NCI-H2171 treated with DMSO at 0.1 percent for 48 hours (cell line): ENCODE measurements at places on chromosomes 7 and 10.
A peak's percentile ranks its signal among the peaks of the same experiment; 100 is the strongest.

DNA sequence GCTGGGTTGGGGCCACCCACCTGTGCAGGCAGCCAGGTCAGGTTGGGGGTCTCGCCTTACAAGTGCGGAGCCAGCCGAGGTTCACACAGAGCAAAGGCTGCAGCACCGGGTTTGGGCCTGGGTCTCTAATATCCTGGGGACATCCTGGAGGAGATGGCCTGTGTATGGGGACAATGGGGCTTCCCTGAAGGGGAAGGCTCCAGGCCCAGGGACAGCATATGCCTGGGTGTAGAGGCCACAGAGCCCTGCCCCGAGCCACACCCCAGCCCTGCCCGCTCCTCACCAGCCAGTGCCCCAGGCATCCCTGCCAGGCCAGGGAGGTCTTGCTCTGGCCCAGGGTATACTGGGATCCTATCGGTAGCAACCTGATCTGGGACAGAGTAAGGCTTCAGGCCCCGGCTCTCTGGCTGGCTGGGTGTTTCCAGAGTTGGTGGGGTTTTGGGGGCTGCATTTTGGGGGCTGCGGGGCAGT lies 9.1 kb downstream of the TTYH3 start:
- DNase-seq, result no peak

GRCh38 chr7:114418117-114418516 lies 3.5 kb downstream of the FOXP2 start:
- no peak for DNase-seq

DNA sequence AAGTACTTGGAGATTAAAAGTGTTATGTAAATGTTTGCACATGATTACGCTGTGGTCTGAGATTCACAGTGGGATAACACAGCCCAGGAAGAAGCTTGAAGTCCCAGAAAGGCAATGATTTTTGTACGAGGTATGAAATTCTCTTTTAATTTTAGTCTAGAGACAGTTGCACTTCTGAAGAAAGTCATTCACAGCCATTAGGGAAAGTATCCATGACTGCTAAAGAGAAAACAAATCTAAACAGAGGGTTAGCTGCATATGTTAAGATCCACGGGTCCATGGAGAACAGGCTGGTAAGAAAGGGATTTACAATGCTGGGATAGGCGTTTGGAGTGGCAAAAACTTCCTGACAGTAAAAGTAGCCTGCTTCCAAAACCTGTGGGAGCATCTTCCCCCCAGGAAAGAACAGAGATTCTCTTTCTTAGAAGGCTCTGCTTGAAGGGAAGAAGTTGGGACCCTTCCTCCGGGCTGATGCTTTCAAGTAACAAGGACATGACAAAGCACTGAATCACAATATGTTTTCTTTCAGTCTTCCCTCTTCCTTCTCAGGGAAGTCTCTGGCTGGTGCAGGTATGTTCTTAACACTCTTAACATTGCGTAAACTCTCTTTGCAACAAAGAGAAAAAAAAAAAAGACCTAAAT lies 220.8 kb upstream of the CELF2 start:
- DNase-seq, result no peak

GRCh38 chr10:60731134-60731885 lies 47.0 kb upstream of the CDK1 start:
- no peak for DNase-seq

DNA sequence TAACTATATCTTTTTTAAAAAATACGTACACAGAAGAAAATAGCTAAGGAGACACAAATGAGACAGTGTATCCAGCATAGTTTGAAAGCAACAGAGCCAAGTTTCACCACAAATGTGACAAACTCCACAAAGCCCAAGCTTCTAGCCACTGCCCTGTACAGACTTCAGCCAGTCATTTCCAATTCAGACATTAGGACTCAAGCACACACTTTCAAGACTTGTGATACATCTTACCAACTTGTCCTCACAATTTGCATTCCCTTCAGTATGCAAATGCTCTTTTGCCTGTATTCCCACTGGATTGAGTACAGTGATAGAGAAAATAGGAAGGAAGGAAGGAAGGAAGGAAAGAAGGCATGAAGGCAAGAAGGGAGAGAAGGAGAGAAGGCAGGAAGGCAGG lies 510.4 kb downstream of the KCNMA1 start:
- no peak for DNase-seq

DNA sequence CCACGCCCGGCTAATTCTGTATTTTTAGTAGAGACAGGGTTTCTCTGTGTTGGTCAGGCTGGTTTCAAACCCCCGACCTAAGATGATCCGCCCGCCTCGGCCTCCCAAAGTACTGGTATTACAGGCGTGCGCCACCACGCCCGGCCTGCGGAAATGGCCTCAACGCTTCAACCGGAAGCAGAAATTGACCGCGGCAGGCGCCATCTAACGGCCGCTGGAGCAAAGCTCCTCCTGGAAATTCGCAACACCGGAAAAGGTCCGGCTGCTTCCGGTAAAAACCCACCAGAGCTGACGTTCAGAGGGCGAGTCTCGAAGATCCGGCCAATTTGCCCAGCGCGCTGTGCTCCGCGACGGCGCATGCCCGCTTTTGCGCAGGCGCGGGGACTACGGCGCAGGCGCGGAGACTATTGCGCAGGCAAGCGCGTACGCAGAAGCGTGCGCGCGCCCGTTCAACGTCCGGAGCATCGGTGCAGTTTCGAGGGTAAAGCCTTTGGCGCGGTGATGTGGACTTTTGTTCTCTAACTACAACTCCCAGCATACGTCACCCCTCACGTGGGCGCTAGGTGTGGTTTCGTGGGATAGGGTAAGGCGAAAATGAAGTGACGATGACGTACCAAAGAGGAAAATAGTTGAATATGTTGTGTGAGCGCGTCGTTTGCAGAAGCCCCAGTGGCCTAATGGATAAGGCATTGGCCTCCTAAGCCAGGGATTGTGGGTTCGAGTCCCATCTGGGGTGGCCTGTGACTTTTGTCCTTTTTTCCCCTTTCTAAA lies 915 bp upstream of the FMC1 start:
- peak; percentile 100 for DNase-seq

- peak; percentile 12 for DNase-seq
Observed at GRCh38 chr10:98086837-98087708, 47.4 kb upstream of the R3HCC1L start.

DNA sequence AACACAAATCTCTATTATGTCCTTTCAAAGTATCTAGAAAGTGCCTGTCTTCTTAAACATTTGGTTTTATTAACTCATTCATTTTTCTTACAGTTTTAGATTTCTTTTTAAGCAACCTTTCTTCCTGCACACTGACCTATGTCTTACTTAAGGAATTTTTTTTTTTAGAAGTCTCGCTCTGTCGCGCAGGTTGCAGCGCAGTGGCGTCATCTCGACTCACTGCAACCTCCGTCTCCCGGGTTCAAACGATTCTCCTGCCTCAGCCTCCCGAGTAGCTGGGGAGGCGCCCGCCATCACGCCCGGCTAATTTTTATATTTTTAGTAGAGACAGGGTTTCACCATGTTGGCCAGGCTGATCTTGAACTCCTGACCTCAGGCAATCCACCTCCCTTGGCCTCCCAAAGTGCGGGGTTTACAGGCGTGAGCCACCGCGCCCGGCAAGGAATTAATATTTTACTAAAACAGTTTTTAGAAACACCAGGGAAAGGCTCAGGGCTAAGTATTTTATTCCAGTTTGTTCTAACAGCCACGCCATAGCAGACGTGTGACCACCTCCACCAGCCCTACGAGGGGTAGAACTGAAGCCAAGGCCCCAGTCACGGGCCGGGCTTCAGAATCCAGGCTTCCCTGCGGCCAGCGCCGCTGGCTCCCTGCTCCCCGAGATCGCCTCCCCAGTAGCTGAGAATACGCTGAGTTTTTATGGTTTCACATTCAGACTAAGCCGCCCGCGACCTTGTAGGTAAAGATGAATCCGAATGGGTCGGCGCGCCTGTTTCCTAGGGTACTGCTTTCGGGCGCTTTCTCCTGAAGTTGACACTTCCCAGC lies 941 bp upstream of the LUC7L2 start:
- DNase-seq, result peak; percentile 4

GRCh38 chr10:49652421-49653272 lies 26.8 kb upstream of the C10orf53 start:
- DNase-seq, result no peak

DNA sequence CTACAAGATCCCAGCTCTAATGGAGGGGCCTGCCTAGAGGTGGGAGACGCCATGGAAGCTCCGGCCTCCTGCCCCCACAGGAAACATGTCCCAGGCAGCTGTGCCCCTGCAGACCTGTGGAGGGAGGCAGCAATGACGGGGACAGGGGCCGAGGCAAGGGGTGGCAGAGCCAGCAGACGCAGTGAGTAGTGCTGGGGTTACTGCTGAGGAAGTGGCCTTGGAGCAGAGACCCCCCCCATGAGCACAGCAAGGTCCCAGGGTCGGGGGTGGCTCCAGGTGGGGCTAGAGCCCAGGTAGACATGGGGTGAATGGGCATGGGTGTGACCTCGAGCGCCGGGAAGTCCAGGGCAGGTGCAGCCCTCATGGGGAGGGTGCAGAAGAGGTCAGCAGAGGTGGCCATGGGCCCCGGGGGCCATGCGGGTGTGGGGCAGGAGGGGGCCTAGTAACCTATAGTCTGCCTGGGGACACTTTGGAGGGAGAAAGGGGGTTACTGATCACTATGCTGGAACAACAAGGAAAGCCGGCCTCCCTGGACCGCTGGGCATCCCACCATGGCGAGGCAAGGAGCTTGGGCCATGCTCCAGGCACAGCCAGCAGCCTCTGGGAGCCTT lies 45.5 kb downstream of the JAKMIP3 start:
- DNase-seq, result no peak

- no peak for DNase-seq
Observed at GRCh38 chr10:30828680-30829079, 199.1 kb upstream of the LYZL2 start.

- DNase-seq, result no peak
Observed at GRCh38 chr10:101668566-101668965, 26.4 kb downstream of the FBXW4 start.
